ENCODE measurements at places on chromosomes 16 and 17. TPM values are rescaled to one million over a fixed set of nuclear protein-coding genes. Genes with fewer than 3 reads are reported as not detected.

TBX21 gene
- total RNA-seq: 2.9 TPM

DNAH17 gene
- not detected for total RNA-seq

NPTX1 gene
- total RNA-seq: not detected

TPSB2 gene
- not detected for total RNA-seq

TSR3 gene
- 119 TPM for total RNA-seq

KCTD11 gene
- total RNA-seq: 18.4 TPM

CRHR1 gene
- 0.86 TPM for total RNA-seq

MFSD11 gene
- total RNA-seq: 45.8 TPM

CCL15 gene
- total RNA-seq: not detected

RNF43 gene
- total RNA-seq: 8.6 TPM

AHSP gene
- total RNA-seq: not detected

MEOX1 gene
- 1.0 TPM for total RNA-seq

CD68 gene
- 0.35 TPM for total RNA-seq

HEATR9 gene
- total RNA-seq: not detected

RTN4RL1 gene
- 34.3 TPM for total RNA-seq

WWOX gene
- 57.2 TPM for total RNA-seq

HBQ1 gene
- total RNA-seq: 3.7 TPM

ALOX15B gene
- total RNA-seq: 0.33 TPM

HMOX2 gene
- total RNA-seq: 61.5 TPM

NPW gene
- 3.3 TPM for total RNA-seq

C16orf89 gene
- 0.49 TPM for total RNA-seq

LRRC75A gene
- 23.1 TPM for total RNA-seq

CDH15 gene
- total RNA-seq: 0.92 TPM

FOXJ1 gene
- total RNA-seq: 0.12 TPM

RHOT1 gene
- 47.1 TPM for total RNA-seq

EVPLL gene
- not detected for total RNA-seq

SUZ12 gene
- total RNA-seq: 6.5 TPM

C17orf50 gene
- 0.74 TPM for total RNA-seq

MYLK3 gene
- 203 TPM for total RNA-seq

GPR139 gene
- not detected for total RNA-seq

MT1F gene
- not detected for total RNA-seq

GPR179 gene
- 0.07 TPM for total RNA-seq

C17orf100 gene
- 3.7 TPM for total RNA-seq

BICDL2 gene
- not detected for total RNA-seq

KRT23 gene
- total RNA-seq: not detected

SMIM5 gene
- 0.11 TPM for total RNA-seq

GRIN2A gene
- total RNA-seq: 1.7 TPM

SLC13A5 gene
- total RNA-seq: 0.67 TPM

TMEM88 gene
- total RNA-seq: 51.2 TPM

PMFBP1 gene
- total RNA-seq: 5.1 TPM

ASPHD1 gene
- 3.9 TPM for total RNA-seq

CDH3 gene
- total RNA-seq: 342 TPM

All from cardiac muscle cell (in vitro differentiated cells and primary cell).